Cerebellum (tissue), 4 donors: ENCODE measurements at places on chromosomes 5 and 9. TPM values are rescaled to one million over a fixed set of nuclear protein-coding genes. Genes with fewer than 3 reads are reported as not detected.

DNA sequence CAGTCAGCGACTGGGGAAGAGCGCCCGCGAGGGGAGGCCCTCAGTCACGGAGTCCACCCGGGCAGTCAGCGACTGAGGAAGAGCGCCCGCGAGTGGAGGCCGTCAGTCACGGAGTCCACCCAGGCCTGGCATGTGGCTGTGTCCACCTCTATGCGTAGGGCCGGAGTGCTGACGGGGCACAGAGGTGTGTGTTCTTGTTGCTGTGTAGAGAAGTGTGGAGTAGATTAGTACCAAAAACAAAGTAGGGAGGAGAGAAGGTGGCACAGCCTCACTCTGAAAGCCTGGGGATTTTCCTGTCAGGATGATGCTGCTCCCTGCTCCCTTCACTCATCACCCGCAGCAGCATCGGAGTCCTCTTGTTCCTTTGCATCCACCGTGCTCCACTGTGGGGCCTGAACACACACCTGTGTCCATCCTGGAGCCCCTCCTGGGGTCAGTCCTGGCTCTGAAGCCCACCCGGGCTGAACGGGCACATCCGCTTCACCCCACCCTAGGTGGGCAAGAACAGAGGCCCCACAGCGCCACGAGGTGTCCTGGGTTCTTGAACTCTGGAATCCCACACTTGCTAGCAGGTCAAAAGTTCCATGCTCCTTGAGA lies 37.9 kb downstream of the AHRR start:
- DNase-seq, result no peak

GRCh38 chr9:840343-840742 lies 1.2 kb upstream of the DMRT1 start:
- no peak for DNase-seq

DNA sequence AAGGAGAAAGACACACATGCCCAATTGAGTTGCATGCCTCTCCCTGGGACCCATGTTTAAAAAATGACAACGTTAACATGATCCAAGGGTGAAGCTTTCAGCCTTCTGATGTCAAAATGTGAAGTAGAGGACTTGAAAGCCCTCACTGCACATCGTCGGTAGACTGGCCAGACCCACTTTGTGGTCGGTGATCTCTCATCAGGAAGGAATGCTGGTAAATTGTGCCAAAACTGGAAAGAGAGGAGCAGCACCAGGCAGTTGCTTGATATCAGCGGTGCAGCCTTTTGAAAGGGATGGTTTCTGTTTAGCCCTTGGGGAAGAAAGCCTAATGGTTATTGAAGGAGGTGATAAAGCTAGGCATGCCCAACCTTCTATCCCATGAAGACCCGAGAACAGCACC lies 125.3 kb upstream of the MARCHF11 start:
- DNase-seq, result no peak

DNA sequence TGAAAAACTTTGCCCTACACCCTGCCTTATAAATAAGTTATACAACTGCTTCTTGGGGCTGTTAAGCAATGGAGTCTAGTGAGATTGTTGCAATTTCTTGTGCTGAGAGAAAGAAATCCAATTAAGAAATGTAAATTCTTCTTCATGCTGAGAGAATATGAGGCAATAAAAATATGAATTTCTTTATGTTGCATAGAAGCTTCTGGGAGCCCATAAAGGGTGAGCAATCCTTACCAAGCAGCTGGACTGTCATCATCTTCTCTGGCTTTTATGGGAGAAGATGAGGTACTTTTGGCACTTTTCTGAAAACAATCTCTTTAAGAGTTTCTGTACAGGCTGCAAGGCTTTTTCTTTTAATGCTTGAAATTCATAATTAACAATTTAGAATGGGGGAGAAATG lies 204.3 kb downstream of the DMRTA1 start:
- DNase-seq, result no peak

- DNase-seq, result no peak
Measured at GRCh38 chr9:124242331-124243194, 15.2 kb upstream of the NEK6 start.

DNA sequence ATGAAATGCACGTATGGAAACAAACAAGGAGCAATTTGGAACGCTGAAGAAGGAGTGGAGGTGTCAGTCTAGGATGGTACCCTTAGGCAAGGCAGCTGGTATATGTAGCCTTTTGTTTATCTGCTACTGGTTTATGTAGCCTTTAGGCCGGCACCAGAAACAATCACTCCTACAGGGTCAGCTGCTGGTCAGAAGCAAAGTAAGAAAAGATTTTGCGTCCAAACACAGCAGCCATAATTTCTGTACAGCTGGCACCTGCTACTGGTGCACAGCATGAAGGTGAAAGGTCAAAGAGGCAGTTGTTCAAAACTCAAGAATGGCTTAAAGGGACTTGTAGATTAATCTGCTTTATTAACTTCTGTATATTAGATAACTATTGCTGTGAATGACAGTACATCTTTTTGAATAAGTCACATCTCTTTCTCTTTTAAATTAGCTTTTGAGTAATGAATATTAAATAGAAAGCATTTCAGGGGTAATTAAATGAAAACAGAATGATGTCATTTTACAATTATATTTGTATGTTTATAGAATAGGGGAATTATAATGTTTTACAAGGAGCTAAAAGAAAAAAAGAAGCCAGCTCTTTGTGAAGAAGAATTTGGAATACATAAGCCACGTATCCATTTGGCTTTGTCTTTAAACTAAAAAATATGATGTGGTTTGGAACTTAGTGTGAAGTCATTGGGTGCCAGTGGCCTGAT lies 33.1 kb upstream of the TLX3 start:
- DNase-seq, result no peak

GRCh38 chr5:78016863-78017529 lies 240.9 kb upstream of the TBCA start:
- no peak for DNase-seq

DNA sequence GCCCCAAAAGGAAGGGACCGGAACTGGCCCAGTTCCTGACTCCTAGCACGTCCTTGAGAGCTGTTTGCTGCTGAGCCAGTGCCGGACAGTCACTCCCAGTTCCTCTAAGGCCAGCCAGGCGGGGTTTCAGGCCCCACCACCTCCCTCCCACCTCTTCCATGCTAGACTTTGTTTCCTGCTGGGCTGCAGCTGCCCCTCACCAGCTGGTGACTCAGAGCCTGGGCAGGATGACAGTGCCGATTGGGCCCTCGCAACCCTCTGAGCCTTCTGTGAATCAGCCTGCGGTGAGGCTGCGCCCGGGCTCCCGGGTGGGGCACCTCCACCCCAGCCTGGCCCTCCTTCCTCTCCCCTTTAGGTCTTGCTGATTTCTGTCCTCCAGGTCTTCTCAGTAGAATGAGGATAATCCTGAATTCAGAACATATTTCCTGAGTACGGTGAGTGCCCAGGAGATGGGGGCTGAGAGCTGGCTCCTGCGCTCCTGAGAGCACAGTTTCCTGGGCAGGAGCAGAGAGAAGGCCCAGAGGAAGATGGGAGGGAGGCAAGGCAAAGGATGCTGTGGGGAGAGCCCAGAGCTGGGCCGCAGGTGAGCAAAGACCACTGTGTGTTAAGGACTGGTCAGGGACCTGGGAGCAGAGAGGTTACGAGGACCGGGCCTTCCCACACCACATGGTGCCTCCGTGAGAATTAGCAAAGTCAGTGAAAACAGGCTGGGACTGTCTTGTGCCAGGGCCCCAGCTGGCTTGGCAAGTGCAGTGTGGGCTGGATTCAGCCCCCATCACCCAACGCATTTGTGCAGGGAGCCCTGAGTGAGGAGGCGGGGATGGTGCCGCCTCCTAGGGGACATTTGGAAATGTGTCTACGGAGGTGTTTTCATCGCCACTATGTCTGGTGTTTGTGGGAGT lies 32.9 kb upstream of the STXBP1 start:
- peak; percentile 87 for DNase-seq

GRCh38 chr5:132526290-132526973 lies 16.9 kb downstream of the IL5 start:
- DNase-seq, result peak; percentile 72

GRCh38 chr5:53926026-53926425 lies 365.6 kb downstream of the NDUFS4 start:
- no peak for DNase-seq

- no peak for DNase-seq
Measured at GRCh38 chr5:176994460-176995121, 12.0 kb downstream of the UIMC1 start.

- DNase-seq, result no peak
Measured at GRCh38 chr5:61018062-61018461, 73.1 kb downstream of the NDUFAF2 start.

GRCh38 chr5:132011622-132012343 lies at the start of gene ACSL6:
Gene ACSL6 (minus strand): TSS chr5:132011658. CDS start chr5:132011553, 105 bp downstream.
- peak; percentile 77 for DNase-seq

DNA sequence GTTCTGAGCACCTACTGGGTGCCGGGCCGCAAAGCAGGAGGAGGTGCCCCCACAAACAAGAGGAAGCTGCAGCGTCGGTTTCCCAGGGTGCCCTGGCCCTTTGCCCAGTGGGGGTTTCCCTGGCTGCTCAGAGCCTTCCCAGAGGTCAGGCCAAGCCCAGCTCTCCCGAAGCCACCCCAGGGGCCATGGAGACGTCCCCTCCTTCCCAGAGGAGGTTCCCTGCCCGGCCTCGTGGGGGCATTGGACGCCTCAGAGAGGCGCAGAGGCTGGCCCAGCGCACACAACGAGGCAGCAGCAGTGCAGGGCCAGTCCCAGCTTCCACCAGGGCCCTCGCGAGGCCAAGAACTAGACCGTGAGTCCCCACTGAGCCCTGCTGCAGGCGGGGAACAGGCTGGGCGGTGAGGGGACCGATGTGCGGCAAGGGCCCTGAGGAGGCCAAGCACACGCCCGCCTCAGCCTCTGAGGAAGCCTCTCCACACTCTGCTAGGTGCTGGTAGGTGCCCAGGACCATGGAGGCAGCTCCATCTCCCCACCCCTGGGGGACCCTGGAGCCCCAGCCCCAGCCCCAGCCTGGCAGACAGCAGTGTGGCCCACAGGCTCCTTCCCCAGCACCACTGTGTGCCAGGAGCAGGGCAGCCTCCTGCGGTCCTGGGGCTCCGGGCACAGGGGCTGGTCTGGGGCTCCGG lies 7.0 kb downstream of the DIPK1B start:
- DNase-seq, result no peak

DNA sequence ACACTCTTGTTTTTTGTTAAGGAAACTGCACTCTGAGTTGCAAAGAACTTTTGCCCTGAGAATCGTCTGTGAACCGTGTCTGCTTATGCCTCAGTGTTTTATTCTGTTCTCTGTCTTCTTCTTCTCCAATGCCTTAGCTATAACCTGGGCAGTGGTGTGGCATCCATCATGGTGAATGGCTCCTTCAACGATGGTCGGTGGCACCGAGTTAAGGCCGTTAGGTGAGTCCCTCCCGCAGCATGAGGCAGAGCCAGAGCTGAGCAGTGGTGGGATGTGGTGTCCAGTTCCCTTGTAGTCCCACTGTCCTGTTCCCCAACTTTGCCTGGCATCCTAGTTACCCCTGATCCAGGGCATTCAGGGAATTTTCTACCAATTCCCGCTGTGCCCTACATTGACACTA lies 98.3 kb downstream of the LIFR start:
- DNase-seq, result no peak

DNA sequence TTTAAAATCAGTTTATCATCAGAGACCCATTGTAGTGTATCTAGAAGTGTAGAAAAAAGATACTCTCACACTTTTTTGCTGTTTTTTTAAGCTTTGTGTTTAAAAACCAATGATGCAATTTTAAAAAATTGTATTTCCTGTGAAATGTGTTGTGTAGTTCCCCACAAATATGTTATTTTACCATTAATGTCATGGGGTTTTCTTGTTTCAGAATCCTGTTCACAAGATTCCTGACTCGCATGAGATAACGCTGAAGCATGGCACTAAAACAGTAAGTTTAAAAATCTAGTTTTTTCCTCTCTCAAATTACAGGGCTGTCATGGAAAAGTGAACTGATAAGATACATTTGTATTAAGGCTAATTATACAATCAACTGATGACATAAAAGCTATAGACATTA lies 58.6 kb downstream of the WDR70 start:
- no peak for DNase-seq

- DNase-seq, result no peak
Measured at GRCh38 chr9:136180586-136180985, 24.3 kb downstream of the LHX3 start.

- no peak for DNase-seq
Measured at GRCh38 chr5:90528601-90529193, 687 bp downstream of the LYSMD3 start.

- no peak for DNase-seq
Measured at GRCh38 chr5:134446938-134447337, 35.3 kb upstream of the CDKN2AIPNL start.

DNA sequence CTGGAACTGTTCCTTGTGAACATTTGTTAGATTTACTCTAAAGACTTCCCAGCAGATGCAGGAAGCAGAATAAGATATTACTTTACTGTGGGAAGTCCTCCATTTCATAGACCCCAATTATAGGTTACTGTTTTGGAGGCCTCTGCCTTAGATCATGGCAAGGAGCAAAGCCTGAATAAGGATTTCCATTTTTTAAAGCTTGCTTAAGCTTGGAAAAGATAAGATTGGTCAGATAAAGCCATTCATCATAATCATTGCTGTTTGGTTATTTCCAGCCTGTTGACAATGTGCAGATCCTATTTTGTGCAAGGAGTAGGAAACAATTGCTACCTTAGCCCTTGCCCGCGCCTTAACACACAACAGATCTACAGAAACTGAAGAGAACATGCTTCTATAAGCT lies 129.5 kb upstream of the ITGA1 start:
- no peak for DNase-seq

- DNase-seq, result no peak
Measured at GRCh38 chr5:82446809-82447208, 168.7 kb upstream of the RPS23 start.

GRCh38 chr5:14142202-14142826 lies 828 bp upstream of the TRIO start:
- no peak for DNase-seq

GRCh38 chr9:134855231-134855899 lies 25.2 kb upstream of the FCN2 start:
- DNase-seq, result no peak

DNA sequence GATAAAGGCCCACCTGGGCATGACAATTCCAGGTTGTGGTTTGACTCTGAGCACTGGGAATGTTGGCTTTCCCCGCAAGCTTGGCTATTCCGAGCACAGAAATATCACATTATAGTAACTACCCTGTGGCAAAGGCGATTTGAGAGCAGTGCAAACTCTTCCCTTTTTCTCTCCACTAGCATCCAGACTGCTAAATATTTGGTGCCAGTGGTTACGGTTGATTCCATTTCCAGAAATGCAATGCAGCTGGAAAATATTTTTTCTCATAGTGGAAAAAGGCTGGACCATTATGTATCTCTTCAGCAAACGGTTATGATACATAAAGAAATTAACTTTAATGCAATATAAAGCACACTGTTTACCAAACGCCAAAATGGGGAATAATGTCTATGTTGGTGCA lies 158.0 kb downstream of the ENC1 start:
- DNase-seq, result no peak

NR5A1 gene
- total RNA-seq, result not detected

CCDC183 gene
- 1.7 TPM for total RNA-seq

OTULINL gene
- total RNA-seq, result 12.0 TPM

MEGF10 gene
- 72.2 TPM for total RNA-seq

LHX3 gene
- total RNA-seq, result not detected

MOB3B gene
- 5.6 TPM for total RNA-seq

FAM174A gene
- 19.0 TPM for total RNA-seq

BRD8 gene
- total RNA-seq, result 66.6 TPM

ANKDD1B gene
- total RNA-seq, result 3.0 TPM

C9orf50 gene
- total RNA-seq, result not detected

ADAMTS12 gene
- total RNA-seq, result 7.6 TPM

MRPS2 gene
- 11.0 TPM for total RNA-seq

OCLN gene
- 7.6 TPM for total RNA-seq

PCDHGA3 gene
- total RNA-seq, result 11.8 TPM

ARHGEF28 gene
- 6.7 TPM for total RNA-seq

CKMT2 gene
- total RNA-seq, result 4.2 TPM

FKBP15 gene
- total RNA-seq, result 23.0 TPM
